ENCODE measurements at places on chromosomes 11 and 22.

GRCh38 chr11:88174709-88175568, at the start of gene RAB38:
Gene RAB38, minus strand, starts transcription at chr11:88175443. Its CDS starts 59 bp downstream, at chr11:88175384.
- no peak for DNase-seq

- DNase-seq: no peak
Measured at GRCh38 chr22:35346596-35347220, 34.2 kb upstream of the HMOX1 start.

- no peak for DNase-seq
Measured at GRCh38 chr11:94776351-94777321, 8.5 kb downstream of the AMOTL1 start.

DNA sequence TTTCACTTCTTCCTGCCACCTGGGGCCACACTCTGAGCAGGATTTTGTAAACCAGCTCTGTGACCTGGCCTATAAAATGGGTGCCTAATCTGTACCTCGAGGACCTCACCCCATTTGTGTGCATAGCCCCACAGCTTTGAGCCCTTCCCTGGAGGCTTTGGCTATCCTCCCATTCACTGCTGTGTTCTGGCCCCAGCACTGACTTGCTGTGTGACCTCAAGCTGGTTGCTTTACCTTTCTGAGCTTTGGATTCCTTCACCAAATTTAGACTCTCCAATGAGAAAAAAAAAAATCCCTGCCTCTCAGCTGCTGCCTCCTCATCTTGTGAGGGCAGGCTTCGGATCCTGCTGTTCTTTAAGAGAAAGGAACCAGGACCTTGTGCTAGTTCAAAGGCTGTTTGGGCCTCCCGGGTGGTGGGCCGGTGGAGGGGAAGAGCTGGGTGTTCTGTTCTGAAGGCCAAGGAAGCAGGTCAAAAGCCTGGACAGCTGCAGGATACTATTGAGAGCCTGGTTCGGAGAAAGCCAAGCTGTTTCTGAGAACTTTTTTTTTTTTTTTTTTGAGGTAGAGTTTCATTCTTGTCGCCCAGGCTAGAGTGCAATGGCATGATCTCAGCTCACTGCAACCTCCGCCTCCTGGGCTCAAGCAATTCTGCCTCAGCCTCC, 1.1 kb upstream of the PYGM start:
- no peak for DNase-seq

DNA sequence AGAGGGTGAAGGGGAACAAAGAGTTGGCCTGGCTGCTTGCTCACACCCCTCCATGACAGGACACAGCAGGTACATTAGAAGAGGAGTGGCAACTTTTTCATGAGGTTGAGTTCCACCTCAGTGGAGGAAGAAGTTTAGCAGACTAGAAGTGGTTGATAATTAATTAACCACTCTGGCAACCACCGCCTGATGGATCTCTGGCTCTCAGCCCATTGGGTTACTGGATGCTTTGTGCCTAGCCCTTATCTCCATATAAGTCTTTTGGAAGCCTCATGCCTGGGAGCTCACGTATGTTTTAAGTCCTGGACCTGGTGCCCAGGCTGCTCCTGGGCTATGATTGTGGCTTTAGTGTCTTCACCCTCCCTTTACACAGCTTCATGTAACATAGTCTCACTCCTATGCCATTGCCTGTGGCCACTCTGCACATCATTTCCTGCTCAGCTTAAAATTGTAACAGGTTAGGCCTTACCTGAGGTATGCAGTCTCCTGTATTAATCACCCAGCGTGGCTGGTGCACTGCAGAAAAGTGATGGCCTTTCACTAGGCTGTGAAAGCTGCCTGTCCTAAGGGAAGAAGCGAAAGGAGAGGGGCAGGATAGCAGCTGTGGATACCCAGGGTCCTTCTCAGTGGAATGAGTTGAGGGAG, 72.7 kb upstream of the CRTAM start:
- DNase-seq: no peak

- no peak for DNase-seq
Measured at GRCh38 chr22:29727131-29727523, 7.3 kb downstream of the CABP7 start.
